ENCODE measurements at places on chromosomes 2 and 18.

DNA sequence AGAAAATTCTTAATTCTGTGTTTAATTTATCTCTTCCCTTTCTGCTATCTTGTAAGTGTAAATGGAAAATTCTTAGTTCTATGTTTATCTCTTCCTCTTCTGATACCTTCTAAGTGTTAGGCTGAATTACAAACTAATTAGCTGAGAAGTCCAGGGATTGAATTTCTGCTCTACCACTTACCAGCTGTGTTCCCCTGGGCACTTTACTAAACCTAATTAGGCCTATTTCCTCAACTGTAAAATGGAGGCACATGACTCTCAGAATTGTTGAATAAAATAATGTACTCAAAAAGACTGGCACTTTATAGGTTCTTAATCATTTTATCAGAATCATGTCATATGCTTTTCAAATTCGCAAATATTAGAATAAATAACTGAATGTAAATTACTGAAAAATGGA lies 146.3 kb downstream of the MAP2 start:
- DNase-seq, result no peak

- no peak for DNase-seq
Measured at GRCh38 chr2:99512181-99512591, 22.4 kb upstream of the REV1 start.

DNA sequence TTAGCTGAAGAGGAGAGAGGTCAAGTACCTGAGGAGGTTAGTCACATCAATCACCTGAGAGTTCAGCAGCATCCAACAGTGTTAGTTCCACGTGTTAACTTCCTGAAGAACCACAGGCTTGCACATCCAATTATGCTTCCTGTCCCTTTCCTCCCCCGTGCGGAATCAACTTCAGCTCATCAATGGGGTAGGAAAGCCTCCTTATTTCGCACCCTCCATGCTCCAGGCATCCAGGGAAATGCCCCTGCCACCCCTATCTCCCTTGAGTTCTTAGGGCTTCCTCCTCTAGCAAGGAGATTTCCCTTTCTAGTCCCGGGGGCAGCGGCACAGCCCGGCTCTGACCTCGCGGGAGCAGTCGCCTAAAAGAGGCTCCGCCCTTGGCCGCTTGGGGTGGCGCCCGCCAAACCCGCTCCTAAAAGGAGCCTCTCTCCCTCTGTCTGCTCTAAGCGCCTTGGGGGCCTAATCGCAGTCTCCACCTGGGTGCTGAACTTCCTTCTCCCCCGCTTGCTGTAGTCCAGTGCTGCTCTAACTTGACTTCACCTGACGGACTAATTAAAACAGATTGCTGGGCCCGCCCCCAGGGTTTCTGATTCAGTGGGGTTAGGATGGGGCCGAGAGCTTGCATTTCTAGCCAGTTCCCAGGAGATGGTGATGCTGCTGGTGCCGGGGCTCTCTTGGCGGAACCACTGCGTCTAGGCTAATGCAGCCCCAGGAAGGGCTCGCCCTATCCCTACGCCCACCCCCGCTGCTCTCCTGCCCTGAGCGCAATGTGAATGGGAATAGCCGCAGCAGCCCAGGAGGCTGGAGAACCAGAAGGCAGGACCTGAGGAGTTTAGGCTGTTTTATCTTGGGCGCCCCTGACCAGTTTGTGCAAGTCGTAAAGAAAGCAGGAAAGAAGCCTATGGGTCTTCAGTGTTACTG lies 3.4 kb upstream of the TET3 start:
- peak; percentile 68 for DNase-seq

DNA sequence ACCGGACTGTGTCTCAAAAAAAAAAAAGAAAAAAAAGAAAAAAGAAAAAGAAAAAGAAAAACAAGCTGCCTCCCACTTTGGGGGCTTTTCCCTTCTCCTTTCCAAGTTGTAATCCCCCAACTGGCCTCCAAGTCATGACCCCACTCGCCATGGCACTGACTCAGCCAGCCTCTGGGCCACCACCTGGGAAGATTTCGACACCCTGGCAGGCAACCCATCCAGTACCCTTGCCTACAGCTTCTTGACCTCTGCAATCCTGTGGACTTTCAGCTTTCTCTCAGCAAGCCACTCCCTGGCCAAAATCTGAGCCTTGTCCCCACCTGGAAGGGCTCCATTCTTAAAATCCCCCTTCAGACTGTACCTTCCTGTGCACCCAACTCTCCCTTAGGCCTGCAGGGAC lies 22.3 kb upstream of the FOSL2 start:
- DNase-seq, result no peak

GRCh38 chr18:45993438-45993837 lies 26.3 kb upstream of the EPG5 start:
- no peak for DNase-seq

GRCh38 chr2:147520817-147521216 lies 324.0 kb upstream of the ACVR2A start:
- no peak for DNase-seq

DNA sequence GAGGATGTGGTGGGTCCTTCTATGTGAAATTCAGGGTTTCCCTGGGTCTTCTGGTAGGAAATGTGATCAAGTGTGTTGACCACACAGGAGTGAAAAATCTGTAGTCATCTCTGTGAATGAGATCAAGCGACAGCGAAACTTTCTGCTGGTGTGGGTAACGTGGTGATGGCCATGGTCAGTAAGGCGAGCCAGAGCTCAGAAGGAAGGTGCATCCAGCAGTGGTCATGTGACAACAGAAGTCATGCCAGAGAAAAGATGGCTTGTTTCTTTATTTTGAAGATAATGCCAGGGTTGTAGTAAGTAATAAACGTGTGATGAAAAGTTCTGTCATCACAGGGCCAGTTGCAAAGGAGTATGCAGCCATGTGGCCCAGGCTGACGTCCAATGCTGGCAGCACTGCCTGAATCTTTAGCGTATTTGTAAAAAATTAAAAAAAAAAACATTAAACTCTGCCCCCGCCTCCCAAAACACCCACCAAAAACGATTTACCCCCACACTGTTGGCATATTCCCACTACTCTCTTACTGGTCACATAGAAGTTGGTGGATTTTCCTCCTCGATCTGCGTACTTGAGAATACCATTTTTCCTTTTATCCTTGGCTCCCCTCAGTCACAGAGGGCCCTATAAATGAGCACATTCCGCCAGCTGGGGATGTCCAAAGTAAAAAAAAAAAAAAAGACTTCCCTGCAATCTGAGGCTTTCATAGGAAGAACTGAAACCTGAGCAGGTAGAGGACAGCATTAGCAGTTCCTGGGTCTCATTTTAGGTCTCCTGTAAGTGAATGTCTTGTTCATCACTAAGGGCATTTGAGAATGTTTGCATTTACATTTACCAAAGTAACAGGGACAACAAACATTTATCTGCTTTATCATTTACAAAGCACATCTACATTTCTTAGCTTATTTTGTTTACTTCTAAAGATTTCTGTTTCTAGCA lies 70.6 kb downstream of the SLC4A3 start:
- no peak for DNase-seq

- DNase-seq, result no peak
Measured at GRCh38 chr2:165827016-165827920, 33.2 kb upstream of the GALNT3 start.

DNA sequence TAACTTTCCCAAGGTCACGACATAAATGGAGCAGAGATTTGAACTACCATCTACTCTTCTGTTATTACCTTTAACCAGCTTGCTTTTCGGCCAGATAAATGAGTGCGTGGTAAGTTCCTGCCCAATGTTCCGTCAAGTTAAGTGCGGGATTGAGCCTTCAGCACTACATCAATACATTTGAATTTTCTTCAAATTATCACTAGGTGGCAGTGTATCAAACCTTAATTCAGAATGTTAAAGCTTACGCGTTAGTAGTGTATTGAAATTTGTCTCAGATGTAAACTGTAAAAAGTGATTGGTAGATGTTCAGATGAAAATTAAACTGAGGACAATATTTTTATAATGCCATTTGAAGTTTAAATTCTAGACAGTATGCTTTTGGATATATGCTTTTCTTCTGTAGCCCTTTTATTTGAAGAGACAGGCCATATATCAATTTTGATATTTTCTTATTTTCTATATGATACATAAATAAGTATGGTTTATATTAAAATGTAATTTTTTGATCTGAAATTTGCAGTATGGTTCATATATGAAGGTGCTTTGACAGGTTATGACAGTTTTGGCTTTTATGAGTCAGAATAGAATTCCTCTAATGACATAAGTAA lies 681.3 kb downstream of the ADCYAP1 start:
- no peak for DNase-seq

DNA sequence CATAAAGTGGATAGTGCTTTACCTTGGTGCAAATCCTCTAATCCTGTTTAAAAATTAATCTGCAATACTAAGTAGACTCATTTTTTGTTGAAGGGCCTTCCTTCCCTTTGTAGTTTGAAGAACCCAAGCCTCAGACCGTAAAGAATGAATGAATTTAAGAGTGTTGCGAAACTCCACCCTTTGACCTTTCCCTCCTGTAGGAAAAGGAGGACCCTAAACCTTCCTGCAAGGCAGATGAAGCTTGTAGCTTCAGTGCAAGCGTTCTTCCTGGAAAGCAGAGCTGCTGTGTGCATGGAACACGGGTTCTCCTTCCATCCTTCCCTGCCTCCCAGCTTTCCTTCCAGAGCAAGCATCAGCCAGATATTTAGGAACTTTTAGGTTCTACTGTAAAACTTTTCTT lies 1.7 kb downstream of the IMPA2 start:
- no peak for DNase-seq

DNA sequence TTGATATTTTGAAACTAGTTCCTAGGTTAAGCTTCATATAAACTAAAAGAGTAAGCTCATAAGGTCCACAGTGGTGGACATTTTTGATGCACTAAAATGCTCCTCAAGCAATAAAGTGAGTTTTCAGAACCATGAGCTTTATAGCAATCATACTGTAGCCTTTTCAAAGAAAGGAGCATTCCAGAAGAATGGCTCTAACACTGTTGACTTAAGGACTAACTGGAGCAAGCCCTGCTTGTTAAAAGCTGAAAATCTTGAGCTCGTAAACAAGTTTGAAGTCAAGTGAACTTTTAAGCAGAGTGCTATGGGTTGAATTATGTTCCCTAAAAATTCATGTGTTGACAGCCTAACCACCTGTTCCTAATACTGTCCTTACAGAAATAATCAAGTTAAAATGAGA lies 38.0 kb downstream of the KYNU start:
- DNase-seq, result no peak

DNA sequence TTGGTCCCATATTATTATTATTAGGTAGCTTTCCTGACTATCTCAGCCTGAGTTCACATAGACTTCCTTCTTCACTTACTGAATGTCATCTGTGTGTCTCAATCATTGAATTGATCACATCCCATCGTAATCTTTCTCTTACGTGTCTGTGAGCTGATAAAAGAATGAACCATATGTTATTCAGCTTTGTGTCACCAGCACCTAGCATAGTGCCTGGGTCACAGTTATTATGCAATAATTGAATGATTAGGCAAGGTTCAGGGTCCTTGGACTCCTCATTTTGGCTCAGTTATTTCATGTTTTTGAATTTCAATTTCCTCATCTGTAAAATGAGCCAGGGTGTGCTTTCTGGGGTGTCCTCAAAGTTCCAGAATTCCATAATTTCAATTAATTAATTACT lies 107.2 kb downstream of the ZEB2 start:
- DNase-seq, result no peak

GRCh38 chr2:173815772-173816171 lies 149.4 kb downstream of the SP3 start:
- no peak for DNase-seq

DNA sequence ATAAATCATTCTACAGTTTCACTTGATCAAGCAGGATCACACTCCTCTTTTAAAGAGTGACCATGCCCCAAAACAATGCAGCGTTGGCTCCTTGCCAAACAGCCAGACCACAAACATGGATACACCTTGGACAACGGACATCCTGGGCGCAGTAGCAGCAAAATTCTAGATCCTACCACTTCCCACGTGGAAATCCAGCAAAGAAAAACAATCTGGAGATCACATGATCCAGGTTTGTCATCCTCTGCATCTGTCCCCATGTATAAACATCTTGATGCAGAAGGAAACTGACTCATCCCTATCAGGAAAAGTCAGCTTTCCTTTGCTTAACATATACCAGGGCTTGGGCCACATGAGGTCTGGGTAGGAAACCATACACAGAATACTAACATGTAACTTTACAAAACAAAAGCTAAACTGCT lies 53.1 kb downstream of the ZNF521 start:
- DNase-seq, result no peak

DNA sequence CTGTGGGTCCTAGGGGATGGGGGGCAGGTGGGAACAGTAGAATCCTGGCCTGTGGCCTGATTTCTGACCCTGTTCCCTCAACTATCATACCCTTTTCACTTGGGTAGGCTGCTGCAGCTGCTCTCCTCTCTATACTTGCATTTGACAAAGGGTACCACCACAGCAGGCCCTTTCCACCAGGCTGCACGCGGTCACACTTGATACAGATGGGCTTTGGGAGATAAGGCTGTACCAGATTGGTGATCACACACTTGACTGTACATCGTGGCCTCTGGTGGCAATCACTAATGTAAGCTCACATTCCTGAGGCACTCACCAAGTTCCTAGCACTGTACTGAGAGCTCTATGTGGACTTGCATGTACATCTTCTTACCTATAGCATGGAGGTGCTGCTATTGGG lies 1.6 kb upstream of the RALB start:
- DNase-seq, result peak; percentile 33

DNA sequence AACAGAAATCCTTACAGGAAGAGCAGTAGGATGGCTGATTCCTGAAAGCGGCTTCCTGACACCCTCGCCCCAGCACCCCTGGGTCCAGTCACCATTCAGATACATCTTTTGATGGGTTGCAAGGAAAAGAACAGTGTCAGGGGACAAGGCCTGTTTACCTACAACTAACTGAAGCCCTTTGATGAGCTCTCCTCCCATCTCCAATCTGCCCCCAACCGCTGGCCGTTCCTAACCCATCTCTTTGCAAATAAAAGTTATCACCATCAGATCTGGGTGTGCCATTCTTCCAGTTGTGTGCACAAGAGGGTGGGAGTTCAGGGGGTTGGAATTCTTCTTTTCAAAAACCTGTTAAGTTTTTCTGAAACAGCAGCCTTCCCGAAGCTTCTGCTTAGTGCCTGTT lies 48.9 kb downstream of the ARL4C start:
- DNase-seq, result no peak

GRCh38 chr2:71674158-71674851 lies 220.9 kb downstream of the DYSF start:
- no peak for DNase-seq

DNA sequence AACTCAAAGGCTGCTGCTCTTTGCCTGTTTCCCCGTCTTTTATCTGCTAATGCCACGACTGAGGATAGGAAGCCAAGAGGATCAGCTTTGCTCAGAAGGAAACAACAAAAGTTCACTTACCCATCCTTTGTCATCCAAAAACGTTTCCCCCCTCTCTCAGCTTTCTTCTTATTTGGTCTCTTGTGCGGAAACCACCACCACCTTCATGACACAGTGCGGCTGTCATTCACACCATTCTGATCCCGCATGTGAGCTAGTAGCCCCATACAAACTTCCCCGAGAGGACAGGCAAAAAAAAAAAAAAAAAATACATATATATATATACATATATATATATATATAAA lies 656 bp downstream of the LRRTM4 start:
- DNase-seq, result no peak

GRCh38 chr2:60275958-60276357 lies 277.5 kb downstream of the BCL11A start:
- DNase-seq, result no peak

DNA sequence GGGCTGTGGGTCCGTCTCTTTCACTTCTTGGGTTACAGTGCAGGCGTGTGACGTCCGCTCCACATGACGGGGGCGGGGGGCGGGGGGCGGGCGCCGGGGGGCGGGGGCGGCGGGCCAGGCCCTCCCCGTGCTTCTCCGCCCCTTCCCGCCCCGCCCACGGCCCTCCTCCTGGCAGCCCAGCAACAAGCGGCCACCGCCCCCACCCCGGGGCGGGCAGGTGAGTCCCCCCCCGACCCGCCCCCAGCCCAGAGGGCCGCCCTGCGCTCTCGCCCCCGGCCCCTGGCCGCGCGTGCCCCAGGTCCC lies 3.6 kb downstream of the ZNF516 start:
- peak; percentile 88 for DNase-seq

Data from sigmoid colon (tissue), 7 donors.